ENCODE measurements at places on chromosomes 12 and 14.

DNA sequence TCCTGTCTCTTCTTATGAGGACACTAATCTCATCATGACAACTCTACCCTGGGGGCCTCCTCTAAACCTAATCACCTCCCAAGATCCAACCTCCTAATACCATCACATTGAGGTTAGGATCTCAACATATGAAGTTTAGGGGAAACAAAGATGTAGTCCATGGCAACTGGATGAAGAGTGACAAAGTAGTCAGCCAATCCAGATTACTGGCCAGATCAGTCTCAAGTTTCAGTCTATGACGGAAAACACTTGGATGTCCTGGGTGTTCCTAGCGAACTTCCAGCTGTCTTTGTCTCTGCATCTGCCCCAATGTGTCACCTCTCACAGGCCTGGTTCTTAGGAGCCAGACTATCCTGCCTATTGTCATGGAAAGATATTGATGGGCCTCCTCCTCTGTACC is 630.8 kb downstream of the AACS start:
- no peak for DNase-seq

DNA sequence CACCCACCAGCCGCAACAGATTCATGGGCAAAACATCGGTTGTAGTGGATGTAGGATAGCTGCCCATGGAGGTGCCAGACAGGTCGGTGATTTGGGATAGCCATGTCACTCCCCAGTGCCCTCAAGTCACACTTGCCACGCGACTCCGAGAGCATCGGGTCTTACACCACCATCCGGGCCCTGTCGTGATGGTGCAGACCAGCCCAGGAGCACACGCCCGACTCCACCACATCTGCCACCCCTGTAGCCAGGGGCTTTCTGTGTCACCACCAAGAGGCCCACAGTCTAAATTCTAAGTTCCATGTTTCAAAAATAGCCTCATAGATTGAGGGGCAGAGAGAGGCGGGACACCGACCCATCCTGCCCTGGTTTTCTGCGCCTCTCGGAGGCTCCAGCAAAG is 18.0 kb downstream of the FOXN4 start:
- no peak for DNase-seq

- DNase-seq = no peak
Measured at GRCh38 chr12:26740991-26741390, 92.0 kb downstream of the ITPR2 start.

DNA sequence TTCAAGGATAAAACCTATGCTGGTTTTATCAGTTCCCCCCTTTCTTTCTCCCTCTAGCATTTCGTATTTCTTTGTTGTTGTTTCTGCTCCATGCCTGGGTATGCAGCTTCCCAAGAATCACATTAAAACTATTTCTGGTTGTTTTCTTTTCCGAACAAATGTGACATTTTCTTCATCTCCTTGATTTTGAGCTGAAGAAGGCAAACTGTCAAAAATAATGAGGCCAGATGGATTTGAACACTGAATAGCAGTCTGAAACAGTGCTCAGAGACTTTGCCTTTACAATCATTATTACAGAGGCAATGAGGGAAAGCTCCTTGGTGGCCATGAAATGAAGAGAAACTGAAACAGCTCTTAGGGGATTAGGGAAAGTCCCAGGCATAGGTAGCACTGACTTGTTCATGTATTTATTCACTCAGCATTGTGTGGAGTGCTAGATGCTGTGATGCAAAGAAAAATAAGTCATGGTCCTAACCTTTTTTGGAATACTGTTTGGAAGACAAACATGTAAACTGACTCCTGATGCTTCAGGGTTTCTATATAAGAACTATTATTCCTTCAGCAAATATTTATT is 319.5 kb downstream of the FUT8 start:
- DNase-seq = no peak

- no peak for DNase-seq
Measured at GRCh38 chr14:54807428-54807827, 95.2 kb downstream of the GCH1 start.

DNA sequence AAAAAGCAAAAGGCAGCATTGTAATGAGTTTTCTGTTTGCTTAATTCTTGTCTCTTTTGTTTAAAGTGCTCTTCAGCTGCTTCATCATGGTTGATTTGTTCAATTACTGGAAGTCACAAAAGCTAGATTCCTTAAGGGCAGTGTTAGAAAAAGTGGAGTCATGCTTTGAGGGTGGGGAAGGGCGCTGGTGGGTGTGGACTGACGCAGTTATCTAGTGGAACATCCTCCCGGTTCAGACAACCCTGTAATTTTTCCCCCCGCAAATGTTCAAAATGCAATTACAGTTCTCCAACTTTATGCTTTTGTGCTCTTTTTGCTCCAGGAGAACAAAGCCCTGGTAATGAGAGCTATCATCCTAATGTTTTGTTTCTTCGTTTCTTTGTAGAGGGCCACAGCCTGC is 2.1 kb downstream of the AKAP6 start:
- no peak for DNase-seq

- no peak for DNase-seq
Measured at GRCh38 chr12:57465747-57466505, 6.3 kb downstream of the GLI1 start.

DNA sequence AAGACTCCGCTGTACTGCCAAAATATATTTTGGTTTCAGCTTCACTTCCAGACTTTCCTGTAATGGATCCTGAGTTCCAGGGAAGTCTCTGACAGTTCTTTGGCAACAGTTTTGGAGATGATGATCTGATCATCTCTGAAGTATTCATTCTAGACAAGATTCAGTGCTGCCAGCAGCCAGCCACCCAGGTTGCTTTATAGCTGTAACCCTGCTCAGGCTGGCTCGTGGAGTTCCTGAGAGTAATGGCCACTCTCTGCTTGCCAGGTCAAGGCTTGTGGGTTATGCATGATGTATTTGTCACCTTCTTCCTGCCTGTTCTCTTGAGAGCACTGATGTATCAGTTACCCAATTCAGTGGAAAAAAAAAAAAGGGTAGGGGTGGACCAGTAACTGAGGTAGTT is 124.3 kb downstream of the PPHLN1 start:
- DNase-seq = no peak

DNA sequence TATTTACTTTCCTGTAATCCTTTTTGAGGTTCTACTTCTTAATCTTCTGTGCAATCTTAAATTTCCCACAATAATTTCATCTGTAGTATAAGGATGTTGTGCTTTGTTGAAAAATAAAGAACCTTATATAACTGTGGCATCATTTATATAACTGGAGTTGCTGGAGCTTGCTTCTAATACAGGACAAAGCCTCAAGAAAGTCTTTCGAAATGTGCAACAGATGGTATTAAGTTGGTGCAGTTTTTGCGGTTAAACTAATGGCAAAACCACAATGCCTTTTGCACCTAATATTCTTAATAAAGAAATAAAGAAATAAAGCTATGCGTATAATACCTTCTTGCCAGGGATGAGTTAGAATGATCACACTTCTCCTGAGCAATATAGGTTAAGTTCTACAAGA is 180.0 kb downstream of the KITLG start:
- DNase-seq = no peak

DNA sequence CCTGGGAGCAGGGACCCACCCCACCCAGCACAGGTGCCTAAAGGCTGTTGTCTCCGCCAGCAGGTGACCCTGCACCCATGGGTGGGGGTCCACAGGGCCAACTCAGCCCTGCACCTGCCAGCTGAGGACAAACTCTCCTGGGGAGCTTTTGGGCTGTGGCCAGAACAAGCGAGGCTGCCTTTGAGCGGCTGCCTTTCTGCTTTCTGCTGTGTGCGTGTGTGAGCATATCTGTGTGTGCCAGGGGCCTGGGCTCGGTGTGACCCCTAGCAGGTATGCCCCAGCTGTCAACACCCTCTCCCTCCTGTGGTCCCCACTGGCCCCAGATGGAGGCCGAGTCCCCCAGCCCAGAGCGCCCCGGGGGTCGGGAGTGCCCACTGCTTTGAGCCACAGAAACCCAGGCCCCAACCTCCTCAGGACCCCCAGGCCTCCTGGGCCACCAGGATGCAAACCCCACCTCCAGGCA is 25.9 kb upstream of the GPR132 start:
- no peak for DNase-seq

GRCh38 chr12:89259821-89260220 is 92.5 kb downstream of the DUSP6 start:
- no peak for DNase-seq

- DNase-seq = peak; percentile 58
Measured at GRCh38 chr12:4954621-4955354, 45.1 kb downstream of the KCNA1 start.

- no peak for DNase-seq
Measured at GRCh38 chr12:54368025-54368708, 3.9 kb upstream of the GPR84 start.

- DNase-seq = no peak
Measured at GRCh38 chr12:39344926-39345325, 98.0 kb downstream of the KIF21A start.

- no peak for DNase-seq
Measured at GRCh38 chr14:42715316-42715715, 1108.6 kb downstream of the LRFN5 start.

GRCh38 chr14:29370024-29370423 is 557.6 kb downstream of the PRKD1 start:
- DNase-seq = no peak

DNA sequence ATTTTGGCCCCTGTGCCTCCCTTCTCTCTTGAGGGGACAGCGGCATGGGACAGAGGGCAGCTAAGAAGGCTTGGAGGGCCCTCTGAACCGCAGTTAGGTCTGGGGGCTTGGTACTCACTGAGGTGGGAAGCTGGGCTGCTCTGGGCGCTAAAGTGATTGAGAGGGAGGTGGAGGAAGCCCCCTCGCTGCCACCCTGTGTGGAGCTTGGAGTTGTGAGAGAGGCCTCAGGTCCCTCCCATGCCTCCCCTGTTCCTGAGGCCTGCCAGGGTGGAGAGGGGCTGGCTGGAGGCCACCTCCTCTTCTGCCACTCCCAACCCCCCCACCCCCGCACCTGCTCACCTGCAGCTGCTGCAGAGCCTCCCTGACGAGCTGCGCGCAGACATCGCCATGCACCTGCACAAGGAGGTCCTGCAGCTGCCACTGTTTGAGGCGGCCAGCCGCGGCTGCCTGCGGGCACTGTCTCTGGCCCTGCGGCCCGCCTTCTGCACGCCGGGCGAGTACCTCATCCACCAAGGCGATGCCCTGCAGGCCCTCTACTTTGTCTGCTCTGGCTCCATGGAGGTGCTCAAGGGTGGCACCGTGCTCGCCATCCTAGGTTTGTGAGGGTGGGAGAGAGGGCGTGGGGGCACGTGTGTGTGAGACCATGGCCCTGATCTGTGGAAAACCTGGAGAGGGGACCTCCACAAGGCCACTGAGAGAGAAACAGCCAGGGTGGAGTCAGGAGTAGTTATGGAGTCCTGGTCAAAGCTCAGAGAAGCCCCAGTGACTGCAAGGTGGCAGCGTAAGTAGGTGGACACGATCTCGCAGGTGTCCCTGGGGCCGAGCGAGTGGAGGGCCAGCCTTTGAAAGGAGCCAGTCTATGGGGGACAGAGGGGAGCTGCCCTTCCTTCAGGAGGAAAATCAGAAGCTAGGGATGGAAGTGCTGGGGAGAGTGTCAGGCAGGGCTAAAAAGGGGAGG is 11.2 kb downstream of the KCNH3 start:
- no peak for DNase-seq

DNA sequence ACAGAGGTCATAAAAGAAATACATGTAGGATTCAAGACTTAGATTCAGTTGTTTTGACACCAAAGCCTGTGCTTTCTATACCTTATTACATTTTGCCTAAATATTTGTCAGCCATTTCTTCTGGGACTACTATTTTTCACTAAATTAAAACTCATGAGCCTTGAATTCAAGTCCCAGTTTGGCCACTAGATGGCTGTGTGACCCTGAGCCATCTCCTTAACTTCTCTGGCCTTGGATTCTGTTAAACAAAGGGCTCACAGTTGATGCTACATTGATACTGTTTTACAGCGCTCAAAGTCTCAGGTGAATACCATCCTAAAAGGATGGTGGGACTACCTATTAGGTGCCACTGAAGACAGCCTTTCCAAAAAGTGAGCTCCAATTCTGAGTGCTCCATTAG is 39.6 kb upstream of the CCDC198 start:
- no peak for DNase-seq

- peak; percentile 29 for DNase-seq
Measured at GRCh38 chr12:57190037-57190436, 26.6 kb upstream of the NXPH4 start.

GRCh38 chr14:64566651-64567122 is 16.9 kb downstream of the PPP1R36 start:
- DNase-seq = no peak

GRCh38 chr14:69088586-69088985 is 64.3 kb downstream of the DCAF5 start:
- no peak for DNase-seq

- DNase-seq = no peak
Measured at GRCh38 chr14:60756847-60757246, 22.3 kb downstream of the MNAT1 start.

- no peak for DNase-seq
Measured at GRCh38 chr14:80200093-80200492, 11.2 kb downstream of the DIO2 start.

- no peak for DNase-seq
Measured at GRCh38 chr12:75954041-75954440, 77.5 kb downstream of the PHLDA1 start.

DNA sequence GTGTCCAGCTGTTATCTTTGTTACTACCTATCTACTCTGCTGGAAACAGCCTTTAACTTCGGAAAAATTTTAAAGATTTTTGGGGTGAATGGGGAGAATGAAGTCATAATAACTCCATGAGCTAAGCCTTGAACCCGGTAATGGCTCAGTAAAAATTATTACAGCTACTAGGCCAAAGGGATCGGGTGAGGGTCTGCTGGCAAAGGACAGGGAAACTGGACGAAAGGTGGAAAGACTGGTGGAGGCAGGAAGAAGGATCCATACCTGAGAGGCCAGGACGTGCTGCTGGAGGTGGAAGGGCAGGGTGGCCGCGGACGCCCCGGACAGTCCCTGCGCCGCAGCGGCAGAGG is 10.1 kb downstream of the TBX3 start:
- no peak for DNase-seq

DNA sequence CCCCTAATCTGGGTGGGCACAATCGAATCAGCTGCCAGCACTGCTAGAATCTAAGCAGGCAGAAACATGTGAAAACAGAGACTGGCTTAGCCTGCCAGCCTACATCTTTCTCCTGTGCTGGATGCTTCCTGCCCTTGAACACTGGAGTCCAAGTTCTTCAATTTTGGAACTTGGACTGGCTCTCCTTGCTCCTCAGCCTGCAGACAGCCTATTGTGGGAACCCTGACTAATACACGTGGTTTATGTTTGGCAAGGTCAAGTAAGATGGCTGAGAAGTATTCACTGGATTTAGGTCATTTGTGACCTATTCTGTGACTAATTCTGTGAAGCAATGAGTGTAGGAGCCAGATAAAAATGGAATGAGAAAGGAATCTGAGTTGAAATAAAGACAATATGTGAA is 11.0 kb downstream of the GPR135 start:
- no peak for DNase-seq

- DNase-seq = no peak
Measured at GRCh38 chr14:105126126-105126980, 42.2 kb downstream of the JAG2 start.

DNA sequence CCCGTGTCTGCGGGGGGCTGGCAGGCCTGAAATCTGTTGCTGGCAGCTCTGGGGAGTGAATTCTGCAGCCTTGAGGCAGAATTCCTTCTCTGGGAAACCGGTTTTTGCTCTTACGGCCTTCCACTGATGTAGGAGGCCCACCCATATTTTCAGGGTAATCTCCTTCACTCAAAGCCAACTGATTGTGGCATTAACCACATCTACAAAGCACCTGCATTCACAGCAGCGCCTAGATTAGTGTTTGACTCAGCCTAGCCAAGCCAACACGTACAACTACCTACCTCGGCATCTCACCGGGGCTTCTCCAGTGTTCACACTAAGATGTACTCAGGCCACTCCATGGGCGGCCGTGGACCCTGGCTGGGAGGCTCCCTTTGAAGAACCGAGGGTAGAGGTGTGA is 15.8 kb downstream of the C12orf43 start:
- DNase-seq = no peak

GRCh38 chr14:33480887-33481184 is 470.0 kb downstream of the EGLN3 start:
- DNase-seq = no peak

Data from hematopoietic multipotent progenitor cell (in vitro differentiated cells).